ENCODE measurements at places on chromosomes 1 and 21.
A peak's percentile ranks its signal among the peaks of the same experiment; 100 is the strongest.

- no peak for DNase-seq
Observed at GRCh38 chr21:27487676-27488075, 520.8 kb upstream of the ADAMTS5 start.

GRCh38 chr1:2594641-2595131, 8.1 kb downstream of the PRXL2B start:
- DNase-seq: no peak

- peak; percentile 9 for DNase-seq
Observed at GRCh38 chr1:40742363-40743061, 41.1 kb upstream of the KCNQ4 start.

DNA sequence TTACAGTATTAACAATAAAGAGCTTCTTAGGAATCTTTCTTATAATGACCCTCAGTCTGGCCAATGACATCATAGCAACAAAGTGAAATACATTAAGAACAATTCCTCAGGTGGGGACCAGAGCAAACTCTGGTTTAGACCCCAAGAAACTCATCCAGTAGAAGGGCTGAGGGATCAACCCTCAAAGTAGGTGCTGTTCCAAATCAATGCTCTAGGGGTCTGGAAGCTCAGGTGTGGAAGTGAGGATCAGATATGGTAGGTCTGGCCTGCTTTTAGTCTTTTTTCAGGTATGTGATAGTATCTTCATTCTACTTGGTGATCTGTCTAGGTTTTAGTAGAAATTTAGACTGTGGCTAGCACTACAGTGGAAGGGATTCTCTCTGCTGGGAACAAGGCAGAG, 291.7 kb downstream of the PDE4B start:
- no peak for DNase-seq

DNA sequence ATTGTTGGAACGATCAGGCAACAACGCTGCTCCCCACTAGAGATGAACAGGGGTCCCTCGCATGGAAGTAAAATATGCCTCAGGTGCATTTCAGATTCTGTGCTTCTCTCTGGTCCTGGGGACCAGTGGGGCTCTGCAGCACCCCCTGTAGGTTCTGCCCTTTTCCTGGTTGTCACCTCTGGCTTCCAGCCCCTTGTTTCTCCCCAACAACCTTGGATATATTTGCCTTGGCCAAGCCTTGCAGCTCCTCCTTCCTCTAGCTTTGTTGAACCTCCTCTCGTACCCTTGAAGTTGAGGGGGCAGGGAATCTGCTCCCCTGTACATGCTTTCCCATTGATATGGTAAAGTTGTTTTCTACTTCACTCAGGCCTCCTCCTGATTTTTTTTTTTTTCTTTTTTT, 5.4 kb upstream of the RGSL1 start:
- DNase-seq: no peak
